Calu3 (cell line): ENCODE measurements at places on chromosomes 2 and 18. TPM values are rescaled to one million over a fixed set of nuclear protein-coding genes. Genes with fewer than 3 reads are reported as not detected.

B4GALT6 gene
- total RNA-seq: 11.1 and 22.0 TPM in 2 replicates

G6PC2 gene
- total RNA-seq: not detected in 2 replicates

LBX2 gene
- total RNA-seq: 3.0 and 3.5 TPM in 2 replicates

TRABD2A gene
- 0.68 and 1.2 TPM in 2 replicates for total RNA-seq

EGR4 gene
- 0.68 and 0.81 TPM in 2 replicates for total RNA-seq

VWC2L gene
- total RNA-seq: not detected in 2 replicates

CYS1 gene
- 4.8 and 10.0 TPM in 2 replicates for total RNA-seq

ALPP gene
- not detected in 2 replicates for total RNA-seq

PDE11A gene
- total RNA-seq: 1.4 and 2.1 TPM in 2 replicates

SLC4A3 gene
- total RNA-seq: 14.9 and 20.2 TPM in 2 replicates

KCNK3 gene
- not detected in 2 replicates for total RNA-seq

RMDN2 gene
- 4.7 and 5.8 TPM in 2 replicates for total RNA-seq

ANKRD30BL gene
- total RNA-seq: not detected in 2 replicates

ERFE gene
- 2.4 and 4.0 TPM in 2 replicates for total RNA-seq

MBD2 gene
- total RNA-seq: 103 and 106 TPM in 2 replicates

TRIM54 gene
- 0.99 and 2.3 TPM in 2 replicates for total RNA-seq

GPR35 gene
- total RNA-seq: 40.3 and 49.4 TPM in 2 replicates

SUMO1 gene
- 140 and 164 TPM in 2 replicates for total RNA-seq

DNAJC5G gene
- not detected in 2 replicates for total RNA-seq

STAT4 gene
- 0.85 and 1.3 TPM in 2 replicates for total RNA-seq
